Cortex of kidney (tissue), 1 donor: ENCODE measurements at places on chromosomes 5 and 9.

- DNase-seq, result no peak
These were observed 1.1 kb downstream of the CTXN3 start for GRCh38 chr5:127650022-127650421.

DNA sequence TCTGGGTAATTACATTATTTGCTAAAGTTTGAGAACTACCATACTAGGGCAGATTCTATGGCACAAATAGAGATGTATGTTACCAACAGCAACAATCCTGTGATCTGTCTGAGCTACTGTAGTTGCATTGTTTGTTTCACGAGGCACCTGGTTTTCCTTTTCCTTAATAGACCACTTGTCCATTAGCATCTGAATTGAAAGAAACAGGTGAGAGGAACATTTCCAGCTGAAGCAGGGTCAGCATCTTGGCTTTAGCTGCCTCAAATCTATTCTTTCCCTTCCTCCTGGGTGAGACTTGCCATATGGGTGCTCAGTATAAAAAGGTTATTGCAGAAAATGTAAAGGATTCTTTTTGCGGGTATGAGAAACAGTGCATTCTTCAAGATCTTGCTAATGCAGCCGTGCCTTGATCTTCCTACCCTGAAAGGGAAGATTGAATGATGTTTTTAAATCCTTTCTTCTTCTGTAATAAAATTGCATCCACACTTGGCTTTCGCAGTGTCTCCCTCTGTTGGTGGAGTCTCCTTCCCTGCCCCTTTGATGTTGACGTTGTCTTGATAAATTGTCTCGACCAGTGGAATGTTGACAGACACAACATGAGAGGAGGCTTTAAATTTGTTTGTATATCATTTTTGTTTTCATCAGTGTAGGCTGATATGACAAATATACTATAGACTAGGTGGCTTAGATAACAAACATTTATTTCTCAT is 118.0 kb upstream of the BRINP1 start:
- no peak for DNase-seq

GRCh38 chr5:135386886-135387628 is 12.0 kb downstream of the MACROH2A1 start:
- no peak for DNase-seq

DNA sequence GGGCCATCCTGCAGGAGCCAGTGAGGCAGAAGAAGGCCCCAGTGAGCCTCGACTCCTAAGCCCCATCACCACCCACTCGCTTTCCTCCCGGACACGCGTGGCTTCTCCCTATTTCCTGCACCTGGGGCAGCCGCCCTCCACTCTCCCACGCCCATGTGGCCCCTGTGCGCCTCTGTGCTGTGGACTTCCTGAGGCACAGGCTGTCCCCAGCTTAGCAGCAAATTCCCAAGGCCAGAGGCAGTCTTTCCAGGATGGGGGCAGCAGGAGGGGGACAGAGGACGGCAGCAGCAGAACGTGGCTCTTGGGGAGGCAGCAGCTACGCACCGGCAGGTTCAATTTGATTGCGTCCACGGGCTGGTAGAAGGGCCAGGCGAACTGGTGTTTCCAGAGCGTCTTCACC is 14.9 kb downstream of the BRD3 start:
- DNase-seq, result no peak

DNA sequence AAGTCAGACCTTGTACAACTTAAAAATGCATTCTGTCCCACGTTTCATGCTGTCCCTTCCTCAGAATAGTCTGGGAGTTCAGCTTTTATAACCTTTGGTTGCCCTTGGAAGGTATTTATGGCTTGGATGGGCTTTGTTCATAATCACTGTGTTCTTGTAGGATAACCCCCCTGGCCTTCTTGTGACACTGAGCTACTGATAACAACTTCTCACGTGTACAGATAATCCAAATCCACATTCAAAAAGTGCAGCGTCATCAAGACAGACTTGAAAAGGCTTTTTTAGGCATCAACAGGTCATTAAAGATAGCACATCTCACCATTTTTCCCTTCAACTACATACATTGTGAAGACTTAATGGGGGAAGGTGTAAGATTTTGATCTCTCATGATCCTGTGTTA is 42.0 kb downstream of the SLC1A3 start:
- no peak for DNase-seq

- no peak for DNase-seq
These were observed 364.2 kb upstream of the RPS23 start for GRCh38 chr5:82642313-82642712.

DNA sequence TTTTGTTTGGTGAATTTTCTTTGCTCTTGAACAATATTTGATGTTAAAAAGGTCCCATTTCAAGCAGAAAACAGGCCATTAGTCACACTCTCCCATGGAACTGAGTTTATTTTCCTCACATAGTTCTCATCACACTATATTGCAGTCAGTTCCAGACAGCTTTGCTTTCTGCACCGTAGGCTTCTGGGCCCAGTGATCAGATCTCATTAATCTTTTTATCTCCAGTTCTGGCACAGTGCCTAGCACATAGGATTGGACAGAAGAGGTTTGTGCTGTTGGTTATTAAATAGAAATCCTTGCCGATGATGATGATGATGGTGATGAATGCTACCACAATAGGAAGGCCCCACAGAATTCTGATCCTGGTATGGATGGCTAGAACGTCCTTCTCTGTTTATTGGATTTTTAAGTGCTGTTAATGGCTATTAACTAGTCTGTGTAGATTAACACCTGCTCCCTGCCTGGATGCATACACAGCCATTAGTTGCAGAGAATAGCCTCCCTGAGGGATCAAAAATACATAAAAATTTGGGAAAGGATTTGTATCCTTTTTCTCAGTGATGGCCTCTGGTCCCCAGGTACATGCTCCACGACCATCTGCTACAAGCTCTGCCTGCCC is 52.0 kb upstream of the NTRK2 start:
- no peak for DNase-seq

- DNase-seq, result no peak
These were observed 22.8 kb downstream of the FPGS start for GRCh38 chr9:127825319-127826051.

DNA sequence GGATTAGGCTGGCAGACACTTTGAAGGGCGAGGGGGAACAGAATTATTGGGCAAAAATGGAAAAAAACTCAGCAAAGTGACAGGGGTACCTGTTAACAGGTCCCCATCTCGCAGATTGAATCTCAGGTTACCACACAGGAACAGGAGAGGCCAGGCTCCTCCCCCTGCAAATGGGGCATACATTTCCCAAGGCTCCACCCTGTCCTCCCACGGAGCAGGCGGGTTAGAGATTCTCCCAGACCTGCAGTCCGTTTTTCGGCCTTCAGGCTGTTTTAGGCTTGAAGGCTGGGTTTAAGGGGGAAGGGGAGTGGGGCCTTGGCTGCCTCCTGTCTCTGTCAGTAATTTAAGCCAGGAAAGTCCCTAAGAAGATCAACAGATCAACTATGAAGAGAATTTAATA is 42.7 kb downstream of the LRRC70 start:
- DNase-seq, result no peak

DNA sequence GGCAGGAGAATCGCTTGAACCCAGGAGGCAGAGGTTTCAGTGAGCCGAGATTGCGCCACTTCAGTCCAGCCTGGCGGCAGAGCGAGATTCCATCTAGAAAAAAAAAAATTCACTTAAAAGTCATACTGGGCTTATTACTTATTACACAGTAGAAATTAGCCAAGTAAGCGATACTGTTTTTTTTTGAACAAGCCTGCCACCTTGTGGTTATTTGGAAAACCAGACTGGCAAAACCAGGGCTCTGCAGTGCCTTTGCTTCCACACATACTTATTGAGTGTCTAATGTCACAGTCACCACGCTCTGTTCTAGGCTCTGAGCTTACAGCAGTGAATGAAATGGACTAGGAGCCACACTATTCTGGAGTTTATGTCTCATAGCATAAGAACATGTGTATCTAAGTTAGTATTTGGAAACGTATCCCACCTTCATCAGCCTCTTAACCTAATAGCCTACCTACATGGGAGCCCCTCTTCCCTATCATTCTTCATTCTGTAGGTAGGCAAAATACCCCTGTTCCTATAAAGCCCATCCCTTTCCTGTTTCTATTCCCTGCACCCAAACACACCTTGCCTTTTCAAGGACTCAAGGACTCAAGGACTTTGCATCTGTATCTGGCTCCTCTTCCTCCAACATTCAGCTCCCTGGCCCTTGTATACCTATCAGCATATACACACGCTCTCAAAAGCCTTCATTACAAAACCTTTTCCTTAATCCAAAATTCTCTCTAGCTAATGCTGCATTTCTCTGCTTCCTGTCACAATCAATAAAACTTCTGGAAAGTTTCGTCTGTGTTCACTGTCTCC is 13.9 kb upstream of the BASP1 start:
- DNase-seq, result no peak

GRCh38 chr5:66959653-66960052 is 236.9 kb downstream of the CD180 start:
- DNase-seq, result no peak

DNA sequence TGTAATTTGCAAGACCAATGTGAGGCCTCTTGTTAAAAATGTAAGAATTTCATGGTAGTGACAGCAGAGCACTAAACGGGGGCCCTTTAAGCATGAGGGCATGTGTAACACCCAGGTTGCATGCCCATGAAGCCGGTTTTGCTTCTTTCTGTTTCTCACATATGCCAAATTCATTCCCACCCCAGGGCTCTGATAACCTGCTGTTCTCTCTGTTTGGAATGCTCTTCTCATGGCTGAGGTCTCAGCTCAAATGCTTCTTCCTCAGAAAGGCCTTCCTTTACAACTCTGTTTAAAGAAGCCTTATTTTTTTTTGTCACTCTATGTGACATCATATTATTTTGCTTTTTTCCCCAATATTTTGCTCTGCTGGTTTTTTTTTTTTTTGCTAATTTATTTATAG is 369.0 kb downstream of the KIAA0825 start:
- no peak for DNase-seq

DNA sequence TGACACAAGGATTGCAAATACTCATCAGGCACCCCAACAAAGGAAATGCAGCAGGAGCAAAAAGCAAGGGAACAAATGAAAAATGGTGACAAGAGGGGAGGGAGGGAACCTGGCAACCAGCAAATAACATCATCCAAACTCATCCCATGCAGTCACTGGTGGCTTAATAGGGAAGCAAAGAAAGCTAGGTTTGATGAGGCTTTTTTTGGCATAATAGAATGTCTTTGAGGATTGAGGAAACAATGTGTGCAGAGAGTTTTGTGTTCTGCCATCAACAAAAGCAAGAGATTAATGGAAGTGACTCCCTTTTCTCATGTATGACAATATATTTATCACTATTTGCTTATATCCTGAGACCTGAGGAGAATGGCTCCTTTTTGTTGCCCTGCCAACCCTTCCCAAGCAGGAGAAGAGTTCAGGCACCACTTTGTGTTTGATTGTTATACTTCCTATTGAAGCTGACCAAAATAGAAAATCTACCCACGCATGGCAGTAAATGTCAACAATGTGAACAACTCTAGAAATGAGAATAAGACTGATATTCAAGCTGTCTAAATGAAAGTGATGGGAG is 375.7 kb downstream of the CAAP1 start:
- DNase-seq, result no peak

GRCh38 chr9:117718085-117718484 is 13.9 kb downstream of the TLR4 start:
- DNase-seq, result no peak

GRCh38 chr5:111495159-111495558 is 17.2 kb downstream of the STARD4 start:
- no peak for DNase-seq

- DNase-seq, result no peak
These were observed 458.8 kb upstream of the ZNF462 start for GRCh38 chr9:106404137-106404536.

DNA sequence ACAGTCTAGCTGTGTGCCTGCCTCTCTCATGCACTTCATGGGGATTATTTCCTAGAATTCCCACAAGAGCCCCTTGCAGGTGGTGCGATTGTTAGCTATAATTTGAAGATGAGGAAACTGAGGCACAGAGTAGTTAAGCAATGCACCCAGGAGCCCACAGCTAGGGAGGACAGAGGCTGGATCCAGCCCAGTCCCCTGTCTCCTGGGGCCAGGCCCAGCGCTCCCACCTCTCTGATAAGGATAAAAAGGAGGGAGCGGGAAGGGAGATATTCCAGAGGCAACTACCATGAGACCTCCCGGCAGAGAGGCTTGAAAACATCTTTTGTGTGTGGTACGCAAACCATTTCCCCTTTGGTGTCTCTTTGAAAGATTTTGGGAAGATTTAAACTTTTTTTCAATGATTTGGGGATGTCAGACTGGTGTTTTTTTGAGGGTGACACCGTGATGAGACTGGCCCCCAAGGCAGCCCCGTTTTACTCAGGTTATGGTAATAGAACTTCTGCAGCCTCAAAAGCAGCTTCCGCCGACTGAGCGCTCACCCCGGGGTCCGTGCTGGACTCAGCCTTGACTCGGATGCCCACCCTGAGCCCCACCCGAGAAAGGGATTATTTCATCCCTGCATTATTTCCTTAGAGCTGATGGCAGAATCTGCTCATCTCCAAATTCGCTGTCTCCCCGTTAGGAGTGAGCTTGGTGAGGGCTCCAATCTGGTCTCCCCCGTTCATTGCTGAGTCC is 144.7 kb upstream of the IER5L start:
- DNase-seq, result no peak

- no peak for DNase-seq
These were observed 15.7 kb upstream of the TNC start for GRCh38 chr9:115133649-115134048.

DNA sequence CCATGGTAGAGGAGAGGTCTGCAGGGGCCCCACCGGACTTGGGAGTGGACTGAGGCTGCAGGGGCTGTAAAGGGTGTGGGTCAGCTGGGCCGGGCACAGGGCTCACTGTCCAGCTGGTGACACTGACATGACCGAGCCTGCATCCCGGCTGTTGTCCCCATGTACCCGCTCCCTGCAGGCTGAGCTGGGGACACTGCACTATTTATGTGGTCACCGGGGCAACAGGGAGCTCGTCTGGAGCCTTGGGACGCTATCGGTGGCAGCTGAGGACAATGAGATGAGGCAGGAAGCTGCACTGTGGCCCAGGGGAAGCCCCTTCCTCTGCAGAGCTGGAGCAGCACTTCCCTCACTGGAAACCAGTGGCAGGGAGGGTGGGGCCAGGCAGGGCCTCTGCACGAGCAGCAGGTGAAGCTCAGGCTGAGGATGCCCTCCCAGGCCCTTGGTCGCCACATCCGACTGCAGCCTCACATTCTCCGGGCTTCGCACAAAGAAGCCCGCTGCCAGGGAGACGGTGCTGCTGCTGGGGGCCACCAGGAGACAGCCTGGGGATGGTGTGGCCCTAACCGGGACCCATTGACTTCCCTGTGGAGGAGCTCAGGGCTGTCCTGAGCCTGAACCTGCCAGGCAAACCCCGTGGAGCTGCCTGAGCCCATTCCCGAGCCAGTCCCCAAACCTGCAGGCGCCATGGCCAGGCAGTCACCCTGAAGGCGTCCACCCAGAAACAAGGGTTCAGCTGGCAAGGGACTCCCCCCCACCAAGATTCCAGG is 26.4 kb downstream of the ZDHHC11B start:
- DNase-seq, result no peak

- no peak for DNase-seq
These were observed 3.0 kb downstream of the FRRS1L start for GRCh38 chr9:109164042-109164441.

GRCh38 chr5:73780302-73781080 is 154.5 kb downstream of the ARHGEF28 start:
- DNase-seq, result no peak

DNA sequence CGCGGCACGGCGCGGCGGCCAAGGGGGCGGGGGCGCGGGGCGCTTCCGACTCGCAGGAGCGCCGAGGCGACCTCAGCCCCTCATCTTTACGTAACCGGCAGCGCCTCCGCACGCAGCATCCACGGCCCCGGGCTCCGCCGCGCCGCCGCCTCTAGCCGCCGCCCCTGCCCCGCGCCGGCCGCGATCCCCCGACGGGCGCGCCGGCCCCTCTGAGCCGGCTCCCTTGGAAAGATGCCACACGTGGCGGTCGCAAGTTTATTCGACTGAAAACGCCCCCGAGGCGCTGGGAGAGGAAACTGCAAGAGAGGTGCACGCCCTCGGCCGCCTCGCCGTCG is 1.0 kb downstream of the KLF9 start:
- no peak for DNase-seq
